ENCODE measurements at places on chromosomes 6 and 20. TPM values are rescaled to one million over a fixed set of nuclear protein-coding genes. Genes with fewer than 3 reads are reported as not detected.

PPP1R3G gene
- total RNA-seq, result 0.22 TPM

STMND1 gene
- 0.22 TPM for total RNA-seq

OPRM1 gene
- not detected for total RNA-seq

SLC17A2 gene
- not detected for total RNA-seq

RAET1E gene
- 1.0 TPM for total RNA-seq

MAK gene
- total RNA-seq, result 0.02 TPM

PLEKHG1 gene
- 0.48 TPM for total RNA-seq

EBF4 gene
- total RNA-seq, result 7.2 TPM

SERPINB1 gene
- 12.9 TPM for total RNA-seq

SLC17A9 gene
- not detected for total RNA-seq

NOTCH4 gene
- 1.6 TPM for total RNA-seq

TGM6 gene
- not detected for total RNA-seq

MUCL3 gene
- total RNA-seq, result 0.43 TPM

ZNF341 gene
- 1.6 TPM for total RNA-seq

LPA gene
- total RNA-seq, result not detected

SLC22A1 gene
- total RNA-seq, result 0.17 TPM

SAMD5 gene
- 2.7 TPM for total RNA-seq

PGBD1 gene
- 12.0 TPM for total RNA-seq

DDX43 gene
- not detected for total RNA-seq

ZNF165 gene
- 0.09 TPM for total RNA-seq

ASIP gene
- not detected for total RNA-seq

CD93 gene
- not detected for total RNA-seq

OLIG3 gene
- not detected for total RNA-seq

HNF4A gene
- total RNA-seq, result not detected

KATNA1 gene
- total RNA-seq, result 40.7 TPM

CALHM4 gene
- total RNA-seq, result not detected

RANBP9 gene
- total RNA-seq, result 24.6 TPM

LATS1 gene
- total RNA-seq, result 17.7 TPM

GPR6 gene
- total RNA-seq, result not detected
